ENCODE measurements at places on chromosomes 6 and 20.

GRCh38 chr6:84623956-84624680, 140.3 kb downstream of the TBX18 start:
- peak; percentile 97 for DNase-seq

GRCh38 chr6:25219216-25219916, 59.8 kb upstream of the CARMIL1 start:
- DNase-seq, result no peak

DNA sequence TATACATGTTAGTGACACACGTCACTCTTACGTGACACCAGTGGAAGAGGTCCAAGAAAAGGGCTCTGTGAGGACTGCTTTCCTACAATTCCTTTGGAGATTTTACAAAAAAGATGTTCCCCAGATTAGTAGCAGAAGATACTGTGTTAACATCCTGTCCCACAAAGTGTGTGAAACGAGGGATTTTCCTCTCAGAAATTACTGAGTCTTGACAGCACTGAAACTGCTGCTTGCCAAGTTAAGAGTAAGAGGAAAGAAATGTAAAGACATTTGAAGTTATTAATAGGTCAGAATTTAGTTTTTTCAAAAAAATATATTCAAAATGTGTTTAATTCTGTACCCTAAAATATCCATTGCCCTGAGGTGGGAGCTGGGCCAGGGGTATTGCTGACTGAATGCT, 58.8 kb upstream of the MAP7 start:
- peak; percentile 72 for DNase-seq

DNA sequence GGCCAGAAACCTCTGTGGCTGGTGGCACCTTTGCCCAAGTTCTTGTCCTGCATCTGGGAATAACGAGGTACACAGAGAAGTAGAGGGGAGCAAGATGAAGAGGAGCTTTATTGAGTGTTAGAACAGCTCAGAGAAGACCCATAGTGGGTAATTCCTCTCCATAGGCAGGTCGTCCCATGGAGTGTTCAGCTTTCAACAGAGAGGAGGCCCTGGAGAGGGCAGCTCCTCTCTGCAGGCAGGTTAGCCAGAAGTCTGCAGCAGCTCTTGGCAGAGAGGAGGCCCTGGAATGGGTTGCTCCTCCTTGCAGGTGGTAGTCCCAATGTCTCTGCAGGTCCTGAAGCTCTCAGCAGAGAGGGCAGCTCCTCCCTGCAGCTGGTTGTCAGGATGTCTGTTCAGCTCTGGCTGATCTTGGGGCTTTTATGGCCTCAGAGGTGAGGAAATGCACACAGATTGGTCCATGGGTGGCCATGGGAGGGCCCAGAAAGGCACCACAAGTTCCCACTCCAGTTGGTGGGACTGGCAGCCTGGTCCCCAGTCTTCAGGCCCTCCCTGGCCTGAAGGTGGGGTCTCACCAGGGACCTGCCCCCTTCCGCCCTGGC, 89.0 kb downstream of the IPCEF1 start:
- DNase-seq, result no peak

- no peak for DNase-seq
Observed at GRCh38 chr20:10713161-10713560, 39.4 kb upstream of the JAG1 start.

GRCh38 chr6:144681334-144681733, 396.2 kb downstream of the UTRN start:
- DNase-seq, result no peak

DNA sequence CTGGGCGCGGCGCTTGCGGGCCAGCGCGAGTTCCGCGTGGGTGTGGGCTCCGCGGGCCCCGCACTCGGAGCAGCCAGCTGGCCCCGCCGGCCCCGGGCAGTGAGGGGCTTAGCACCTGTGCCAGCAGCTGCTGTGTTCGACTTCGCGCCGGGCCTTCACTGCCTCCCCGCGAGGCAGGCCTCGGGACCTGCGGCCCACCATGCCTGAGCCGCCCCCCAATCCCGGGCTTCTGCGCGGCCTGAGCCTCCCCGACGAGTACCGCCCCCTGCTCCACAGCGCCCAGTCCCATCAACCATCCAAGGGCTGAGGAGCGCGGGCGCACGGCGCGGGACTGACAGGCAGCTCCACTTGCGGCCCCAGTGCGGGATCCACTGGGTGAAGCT, 36.2 kb downstream of the RIOK1 start:
- no peak for DNase-seq

GRCh38 chr20:11459090-11459890, 458.4 kb upstream of the BTBD3 start:
- DNase-seq, result peak; percentile 32

DNA sequence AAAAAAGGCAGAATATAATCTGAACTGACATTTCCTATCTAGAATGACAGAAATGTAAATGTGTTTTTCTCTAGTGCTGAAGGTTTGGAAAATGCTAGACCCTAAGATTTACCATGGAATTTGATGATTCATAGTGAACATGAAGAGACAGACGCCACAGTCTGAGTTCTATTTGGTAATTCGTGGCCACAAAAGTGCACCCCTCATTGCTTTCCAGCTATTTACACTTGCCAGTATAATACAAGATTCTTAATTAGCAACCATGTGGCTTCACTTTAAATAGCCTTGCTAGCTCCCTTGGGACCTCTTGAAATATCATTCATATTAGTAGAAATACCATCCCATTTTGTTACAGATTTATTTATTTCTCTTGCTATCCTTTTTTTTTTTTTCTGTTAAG, 636.8 kb downstream of the PRKN start:
- peak; percentile 11 for DNase-seq

DNA sequence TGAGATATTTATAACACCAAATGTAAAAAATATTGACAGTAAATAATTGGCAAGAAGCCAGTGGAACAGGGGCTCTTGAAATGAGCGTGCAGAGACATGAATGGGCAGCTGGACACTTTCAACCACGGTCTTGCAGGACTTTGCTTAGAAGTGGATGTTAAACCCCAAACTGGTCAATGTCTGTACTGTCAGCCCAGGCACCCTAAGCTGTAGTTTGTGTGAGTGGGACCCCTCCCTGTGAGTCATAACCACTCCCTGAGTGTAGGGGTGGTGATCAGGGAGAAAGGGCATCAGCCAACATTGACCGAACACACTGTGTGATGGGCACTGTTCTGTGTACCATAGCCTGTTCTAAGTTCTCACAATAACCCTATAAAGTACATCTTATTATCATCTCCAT, 108.6 kb downstream of the FIG4 start:
- no peak for DNase-seq

DNA sequence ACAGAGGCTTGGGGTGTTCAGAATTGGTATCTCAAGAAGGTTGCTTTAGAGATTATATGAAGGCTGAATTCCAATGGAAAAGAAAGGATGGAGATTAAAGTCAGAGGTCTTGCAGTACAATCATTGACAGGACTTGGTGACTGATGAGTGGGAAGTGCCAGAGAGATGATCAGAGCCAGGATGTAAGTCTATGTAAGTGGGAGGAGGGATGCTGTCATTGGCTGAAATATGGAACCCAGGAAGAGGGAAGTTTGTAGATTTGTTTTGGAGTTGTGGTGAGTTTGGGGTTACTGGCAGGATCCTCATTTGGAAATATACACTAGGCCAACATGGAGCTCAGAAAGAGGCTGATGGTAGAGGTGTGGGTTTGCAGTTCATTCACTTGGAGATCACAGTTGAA, 23.8 kb upstream of the TNFAIP3 start:
- DNase-seq, result no peak
